ENCODE measurements at places on chromosomes 3 and 15.
A peak's percentile ranks its signal among the peaks of the same experiment; 100 is the strongest.

GRCh38 chr3:190825386-190826016 lies 37.0 kb downstream of the GMNC start:
- DNase-seq, result no peak

DNA sequence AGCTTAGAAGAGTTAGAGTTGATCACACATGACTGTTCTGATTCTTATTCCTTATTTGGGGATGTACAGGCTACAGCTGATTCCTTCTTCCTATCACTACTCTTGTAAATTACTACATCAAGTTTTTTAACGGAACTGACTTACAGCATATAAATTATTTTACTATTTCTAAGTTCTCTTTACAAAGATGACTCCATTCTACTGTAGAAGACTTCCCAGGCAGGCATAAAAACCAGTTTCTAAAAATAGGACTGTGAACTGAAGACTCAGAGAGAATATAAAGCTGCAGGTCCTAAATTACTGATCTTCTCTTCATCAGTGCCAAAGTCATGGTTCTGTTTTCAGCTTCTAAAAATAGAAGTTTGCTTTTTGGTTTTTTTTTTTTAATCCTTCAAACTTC lies 38.9 kb downstream of the ANO10 start:
- no peak for DNase-seq

GRCh38 chr3:65288776-65289175 lies 601.0 kb upstream of the ADAMTS9 start:
- DNase-seq, result no peak

DNA sequence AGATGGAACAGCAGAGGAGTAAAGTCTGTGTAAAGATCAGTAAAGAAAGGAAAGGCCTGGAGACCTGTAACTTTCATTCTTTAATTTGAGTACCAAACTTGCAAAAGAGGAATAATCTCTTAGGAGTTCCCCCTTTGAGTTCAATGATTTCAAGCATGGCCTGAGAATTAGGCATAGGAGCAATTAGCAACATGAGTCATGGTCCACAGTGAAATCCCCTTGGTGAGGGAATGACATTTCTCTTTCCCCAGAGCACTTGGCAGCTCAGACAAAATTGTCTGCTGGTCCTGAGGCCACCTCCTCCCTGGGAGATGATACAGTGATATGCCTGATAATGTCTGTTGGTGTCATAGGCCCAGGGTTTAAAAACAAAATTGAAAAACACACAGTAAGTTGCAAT lies 81.4 kb upstream of the CRBN start:
- DNase-seq, result no peak

GRCh38 chr3:52050571-52050970 lies 5.8 kb downstream of the DUSP7 start:
- no peak for DNase-seq

DNA sequence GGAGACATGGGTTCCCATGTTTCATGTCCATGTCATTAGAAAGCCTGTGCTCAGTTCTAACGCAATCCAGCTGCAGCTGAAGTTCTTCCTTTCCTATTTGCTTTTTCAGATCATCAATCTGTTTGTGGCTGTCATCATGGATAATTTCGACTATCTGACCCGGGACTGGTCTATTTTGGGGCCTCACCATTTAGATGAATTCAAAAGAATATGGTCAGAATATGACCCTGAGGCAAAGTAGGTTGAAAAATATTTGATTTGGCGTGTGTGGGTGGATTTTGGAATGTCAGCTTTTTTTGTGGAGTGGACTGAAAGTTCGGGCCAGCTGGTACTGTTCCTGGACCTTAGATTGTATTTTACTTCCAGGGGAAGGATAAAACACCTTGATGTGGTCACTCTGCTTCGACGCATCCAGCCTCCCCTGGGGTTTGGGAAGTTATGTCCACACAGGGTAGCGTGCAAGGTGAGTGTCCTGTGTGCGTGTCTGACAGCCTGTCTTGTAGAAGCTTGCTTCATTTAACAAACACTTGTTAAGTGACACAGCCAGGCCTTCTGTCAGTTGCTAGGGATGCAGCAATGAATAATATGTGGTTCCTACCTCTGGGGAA lies 69.6 kb downstream of the CHDH start:
- DNase-seq, result no peak

- no peak for DNase-seq
These were observed 189.2 kb downstream of the RSL24D1 start for GRCh38 chr15:55007561-55007960.

DNA sequence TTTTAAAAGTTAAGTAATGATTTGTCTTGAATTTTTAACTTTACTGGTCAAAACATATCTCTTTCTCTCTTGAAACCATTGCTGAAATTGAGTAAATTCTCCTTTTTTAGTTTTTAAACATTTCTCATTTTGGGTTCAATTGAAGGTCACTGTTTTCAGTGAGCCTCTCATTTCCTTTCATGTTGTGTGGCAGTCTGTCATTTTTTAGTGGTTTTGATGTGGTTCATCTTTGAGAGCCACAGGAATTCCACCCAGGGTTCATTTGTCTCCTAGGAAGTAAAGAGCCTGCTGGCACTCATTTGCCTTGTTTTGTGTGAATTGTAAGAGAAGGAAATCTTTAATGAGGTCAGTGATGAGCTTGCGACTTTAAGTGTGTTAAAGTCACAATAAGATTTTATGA lies 10.4 kb downstream of the CLDN11 start:
- no peak for DNase-seq

- DNase-seq, result peak; percentile 63
These were observed 79.3 kb upstream of the ALDH1L1 start for GRCh38 chr3:126259411-126260391.

DNA sequence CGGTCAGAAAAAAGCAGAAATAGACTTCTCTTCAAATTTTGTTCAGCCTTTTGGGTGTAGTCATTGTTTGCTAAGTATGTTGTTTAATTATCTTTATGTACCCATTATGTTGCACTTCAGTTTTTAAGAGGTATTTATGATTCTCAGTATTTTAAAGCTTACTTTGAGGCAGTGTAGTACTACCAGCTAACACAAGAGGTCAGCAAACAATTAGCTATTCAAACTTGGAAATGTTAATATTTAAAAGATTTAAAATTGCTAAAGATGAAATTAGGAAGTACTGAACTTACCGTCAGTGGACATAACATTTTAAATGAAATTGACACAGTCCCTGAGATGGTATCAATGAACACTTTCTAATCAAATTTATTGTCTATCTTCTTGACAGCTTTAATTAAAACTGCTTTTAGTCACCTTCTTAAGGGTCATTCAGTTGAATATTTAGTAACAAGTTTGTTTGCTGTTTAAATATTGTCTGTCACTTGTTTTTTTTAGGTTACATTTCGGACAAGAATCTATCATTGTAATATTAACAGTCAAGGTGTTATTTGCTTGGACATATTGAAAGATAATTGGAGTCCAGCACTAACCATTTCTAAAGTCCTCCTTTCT lies 28.1 kb downstream of the NKIRAS1 start:
- DNase-seq, result no peak

DNA sequence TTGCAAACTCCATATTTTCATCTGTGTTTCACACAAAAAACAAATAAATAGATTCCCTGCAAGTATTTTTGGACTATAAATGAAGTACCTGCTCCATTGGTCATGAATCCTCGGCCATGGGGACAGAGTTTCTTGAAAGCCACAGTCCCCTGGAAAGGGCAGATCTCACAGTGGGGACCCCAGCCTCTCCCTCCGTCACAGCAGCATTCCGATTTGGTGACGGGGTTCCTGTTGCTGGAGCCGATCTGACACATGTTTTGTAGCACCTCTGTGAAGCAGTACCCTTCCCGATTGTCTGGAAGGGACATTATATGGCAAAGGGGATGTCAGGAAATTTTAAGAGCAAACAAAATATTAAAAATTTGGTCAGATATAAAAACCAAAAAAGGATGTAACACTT lies 96.2 kb downstream of the DUT start:
- no peak for DNase-seq

DNA sequence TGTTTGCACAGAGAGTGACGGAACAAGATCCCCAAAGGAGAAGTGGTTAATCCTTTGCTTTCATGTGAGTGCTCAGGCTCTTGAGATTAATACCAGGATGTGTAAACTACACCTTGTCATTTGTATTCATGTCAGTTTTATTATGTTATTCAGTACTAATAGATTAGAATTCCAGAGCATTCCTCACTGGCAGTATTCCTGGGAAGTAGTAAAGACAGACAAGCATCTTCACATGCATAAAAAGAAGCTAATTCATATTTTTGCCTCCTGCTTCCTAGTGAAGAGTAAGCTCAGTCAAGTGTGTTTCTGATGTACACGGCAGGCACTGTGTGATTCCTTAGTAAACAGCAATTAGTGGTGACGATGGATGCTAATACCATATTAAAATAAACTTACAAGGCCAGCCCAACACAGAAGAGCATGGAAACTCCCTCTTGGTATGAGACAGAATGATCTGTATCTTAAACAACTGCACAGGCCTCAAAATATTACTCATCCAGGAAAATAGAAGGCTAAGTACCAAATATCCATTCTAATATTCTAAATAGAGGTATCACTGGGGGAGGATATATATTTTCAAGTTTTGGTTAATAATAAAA lies 336.8 kb upstream of the MCTP2 start:
- no peak for DNase-seq

- DNase-seq, result no peak
These were observed 2.7 kb upstream of the LZTFL1 start for GRCh38 chr3:45844616-45845015.

Measured in WERI-Rb-1 (cell line).